ENCODE measurements at places on chromosomes 6 and 20. TPM values are rescaled to one million over a fixed set of nuclear protein-coding genes. Genes with fewer than 3 reads are reported as not detected.

Gene PRND
- total RNA-seq = 1.8 TPM

Gene KCNG1
- 69.2 TPM for total RNA-seq

Gene MAP7
- 1.3 TPM for total RNA-seq

Gene TMEM244
- total RNA-seq = not detected

Gene CLDN20
- total RNA-seq = 1.5 TPM

Gene XKR7
- total RNA-seq = not detected

GRCh38 chr6:142846883-142847287, 98.1 kb downstream of the HIVEP2 start:
- DNase-seq = peak; percentile 34
- H3K27me3 ChIP-seq = no peaks in the 10 kb centered on the region
- H3K4me1 ChIP-seq = peaks cover 4% of the 10 kb centered on the region
- peak overlapping the region; percentile 69 for H3K27ac ChIP-seq
- H3K36me3 ChIP-seq = no peaks in the 10 kb centered on the region

DNA sequence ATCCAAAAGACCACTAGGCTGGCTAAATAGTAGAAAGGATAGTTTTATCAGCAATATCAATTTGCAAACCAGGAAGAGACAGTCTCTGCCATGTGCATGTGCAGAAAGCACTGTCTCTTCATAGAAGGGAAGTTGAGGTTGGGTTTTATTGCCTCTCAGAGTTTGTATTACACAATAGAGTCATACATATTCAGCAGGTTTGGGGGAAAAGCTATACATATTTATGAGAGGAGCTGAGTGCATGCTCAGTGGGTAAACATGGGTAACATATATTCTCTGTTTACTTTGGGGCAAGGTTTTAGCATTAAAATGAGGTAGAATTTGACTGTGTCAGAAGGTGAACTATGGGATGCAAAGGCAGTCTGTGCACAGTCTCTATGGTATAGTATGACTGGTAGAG, 14.9 kb downstream of the TMEM170B start:
- H3K4me1 ChIP-seq = no peaks in the 10 kb centered on the region
- DNase-seq = no peak
- no peak overlapping the region for H3K4me3 ChIP-seq
- H3K27me3 ChIP-seq = no peaks in the 10 kb centered on the region
- H3K36me3 ChIP-seq = peaks cover 2% of the 10 kb centered on the region
- H3K27ac ChIP-seq = no peak overlapping the region

DNA sequence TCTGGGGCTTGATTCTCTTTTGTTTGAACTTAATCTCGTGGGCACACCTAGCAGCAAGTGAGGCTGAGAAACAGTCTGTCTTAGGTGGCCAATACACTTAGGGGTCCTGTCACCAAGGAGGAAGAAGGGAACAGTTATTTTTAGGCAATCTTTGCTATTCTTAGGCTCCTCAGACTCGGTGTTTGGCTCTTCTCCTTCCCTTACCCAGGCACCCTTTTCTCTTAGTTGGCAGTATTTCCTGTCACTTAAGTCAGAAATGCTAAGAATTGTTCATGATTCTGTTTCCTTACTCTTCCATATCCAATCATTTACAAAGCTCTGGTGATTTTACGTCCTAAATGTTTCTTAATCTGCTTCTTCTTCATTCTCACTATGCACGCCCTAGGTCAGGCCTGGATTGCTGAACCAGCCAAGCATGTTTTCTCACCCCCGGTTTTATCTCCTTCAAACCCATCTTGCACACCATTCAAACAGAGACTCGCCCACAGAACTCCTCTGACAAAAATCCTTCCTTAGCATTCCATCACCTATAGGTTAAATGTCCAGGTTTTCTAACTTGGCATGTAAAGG, 45.2 kb upstream of the TMEM217 start:
- no peaks in the 10 kb centered on the region for H3K27me3 ChIP-seq
- H3K4me3 ChIP-seq = no peak overlapping the region
- no peaks in the 10 kb centered on the region for H3K4me1 ChIP-seq
- no peaks in the 10 kb centered on the region for H3K36me3 ChIP-seq

DNA sequence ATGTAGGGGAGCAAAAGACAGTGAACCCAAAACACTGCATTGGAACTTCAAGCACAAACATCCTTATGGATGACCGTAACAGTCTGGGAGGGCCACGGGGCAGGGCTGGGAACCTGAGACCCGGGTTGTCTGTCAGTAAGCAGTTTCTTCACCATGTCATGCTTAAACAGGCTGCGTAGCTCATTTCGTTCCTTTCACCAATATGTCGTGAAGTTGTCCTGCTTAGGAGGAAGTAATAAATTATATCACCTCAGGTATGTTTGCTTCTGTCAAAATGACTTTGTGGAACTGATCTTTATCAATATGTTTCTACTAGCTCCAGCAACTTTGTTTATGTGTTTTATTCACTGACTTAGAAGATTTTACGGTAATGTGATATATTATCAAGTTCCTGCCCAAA, 12.4 kb upstream of the MAK start:
- H3K36me3 ChIP-seq = no peaks in the 10 kb centered on the region
- no peak for DNase-seq
- no peak overlapping the region for H3K27ac ChIP-seq
- H3K4me1 ChIP-seq = no peaks in the 10 kb centered on the region

DNA sequence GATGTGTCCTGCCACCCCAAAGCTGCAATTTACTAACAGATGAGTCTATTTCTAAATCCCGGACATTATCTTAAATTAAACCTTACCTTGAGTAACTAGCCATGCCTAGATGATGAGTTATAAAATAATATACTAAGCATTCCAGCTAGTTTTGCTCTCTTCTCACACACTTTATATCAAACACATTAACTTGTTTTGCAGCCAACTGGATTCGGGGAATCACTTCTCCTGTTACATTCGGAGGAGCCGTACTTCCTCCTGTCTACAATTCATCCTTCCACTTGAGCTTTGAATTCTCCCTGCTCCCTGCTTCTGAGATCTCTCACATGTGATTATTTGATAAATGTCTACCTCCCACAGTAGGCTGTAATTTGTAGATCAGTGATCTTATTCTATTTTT, 420.1 kb downstream of the GJA1 start:
- H3K27ac ChIP-seq = no peak overlapping the region
- no peaks in the 10 kb centered on the region for H3K36me3 ChIP-seq
- no peak overlapping the region for H3K4me3 ChIP-seq
- DNase-seq = no peak
- H3K27me3 ChIP-seq = no peaks in the 10 kb centered on the region

- peaks cover 15% of the 10 kb centered on the region for H3K4me1 ChIP-seq
- no peaks in the 10 kb centered on the region for H3K36me3 ChIP-seq
- no peak overlapping the region for H3K27ac ChIP-seq
- no peaks in the 10 kb centered on the region for H3K27me3 ChIP-seq
Observed at GRCh38 chr6:15499591-15499990, 163.2 kb downstream of the DTNBP1 start.

GRCh38 chr6:30687659-30688431, 1.4 kb upstream of the PPP1R18 start:
- H3K4me1 ChIP-seq = peaks cover 16% of the 10 kb centered on the region
- H3K36me3 ChIP-seq = no peaks in the 10 kb centered on the region
- DNase-seq = peak; percentile 66
- H3K27me3 ChIP-seq = no peaks in the 10 kb centered on the region
- H3K4me3 ChIP-seq = peak overlapping the region; percentile 79

All from uterus (tissue), 4 donors.